ENCODE measurements at places on chromosomes 1 and 21.

GRCh38 chr1:161791904-161792655 is 26.0 kb downstream of the ATF6 start:
- DNase-seq, result no peak

- no peak for DNase-seq
These were observed 23.6 kb downstream of the COA6 start for GRCh38 chr1:234396871-234397270.

GRCh38 chr1:242530761-242531160 is 6.3 kb upstream of the PLD5 start:
- no peak for DNase-seq

DNA sequence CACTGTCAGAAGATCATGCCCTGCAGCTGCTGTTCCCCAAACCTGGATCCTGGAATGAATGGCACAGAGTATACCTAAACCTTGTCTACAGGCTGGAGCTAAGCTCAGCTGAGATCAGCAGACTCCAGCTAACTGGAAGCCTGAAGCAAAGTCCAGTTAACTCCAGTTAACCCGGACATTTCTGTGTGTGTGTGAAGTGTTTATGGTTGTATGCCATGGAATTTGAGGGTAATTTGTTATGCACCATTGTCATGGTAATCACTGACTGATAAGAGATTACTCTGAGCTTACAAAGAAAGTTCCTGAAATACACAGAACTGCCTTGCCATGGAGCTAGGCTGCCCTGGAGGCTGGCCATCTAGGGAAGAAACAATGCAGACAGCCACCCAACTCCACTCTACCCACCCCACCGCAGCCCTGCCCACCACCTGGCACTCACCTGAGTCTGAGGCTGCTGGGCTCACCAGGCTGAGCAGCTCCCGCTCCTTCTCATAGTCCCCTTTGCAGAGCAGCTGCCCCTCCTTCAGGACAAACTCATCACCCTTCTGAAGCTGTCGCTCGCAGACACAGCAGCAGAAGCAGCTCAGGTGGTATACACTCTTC is 107.4 kb downstream of the LMX1A start:
- DNase-seq, result no peak

DNA sequence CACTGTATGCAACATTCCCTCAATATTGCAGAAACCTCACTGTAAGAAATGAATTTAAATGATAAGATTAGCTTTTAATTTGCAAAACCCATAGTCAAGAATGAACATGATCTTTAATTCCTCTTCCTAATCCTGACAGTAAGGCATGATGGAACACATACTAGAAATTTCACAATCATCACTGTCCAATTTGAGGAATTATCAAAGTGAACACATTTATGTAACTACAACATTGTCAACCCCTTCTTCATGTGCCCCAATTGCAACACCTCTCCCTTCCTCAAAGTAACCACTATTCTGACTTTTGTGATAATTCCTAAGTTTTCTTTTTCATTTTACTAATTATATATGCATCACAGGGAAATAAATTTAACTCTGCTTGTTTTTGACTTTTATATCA is 103.1 kb downstream of the LHX8 start:
- DNase-seq, result no peak

DNA sequence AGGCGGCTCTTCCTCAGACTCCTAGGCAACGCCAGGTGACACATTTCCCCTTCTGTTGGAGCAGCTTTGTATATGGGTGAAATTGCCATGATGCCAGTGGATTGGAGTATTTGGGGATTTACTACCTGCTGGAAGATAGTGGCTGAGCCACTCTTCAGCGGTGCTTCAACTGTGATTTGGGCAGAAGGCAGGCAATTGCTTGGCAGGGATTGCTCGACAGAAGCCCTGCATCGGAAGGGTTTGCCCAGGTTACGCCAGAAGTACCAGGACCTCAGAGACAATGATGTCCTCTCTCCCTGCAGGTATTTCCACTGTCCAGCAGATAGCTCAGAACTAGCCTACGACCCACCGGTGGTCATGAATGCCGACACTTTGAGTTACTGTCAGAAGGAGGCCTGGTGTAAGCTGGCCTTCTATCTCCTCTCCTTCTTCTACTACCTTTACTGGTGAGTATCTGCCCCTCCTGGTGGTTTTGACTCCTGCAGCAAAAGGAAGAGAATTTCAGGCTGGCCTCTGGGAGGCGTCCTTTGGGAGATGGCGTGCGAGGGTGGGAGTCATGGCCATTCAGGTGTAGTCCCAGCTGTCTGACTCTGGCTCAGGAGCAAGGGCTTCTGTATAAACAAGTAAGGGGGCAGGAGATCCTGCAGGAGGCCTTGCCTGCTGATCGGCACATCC is 118.3 kb downstream of the CNIH3 start:
- DNase-seq, result no peak

GRCh38 chr1:157315544-157315943 is 177.3 kb upstream of the ETV3 start:
- DNase-seq, result no peak

DNA sequence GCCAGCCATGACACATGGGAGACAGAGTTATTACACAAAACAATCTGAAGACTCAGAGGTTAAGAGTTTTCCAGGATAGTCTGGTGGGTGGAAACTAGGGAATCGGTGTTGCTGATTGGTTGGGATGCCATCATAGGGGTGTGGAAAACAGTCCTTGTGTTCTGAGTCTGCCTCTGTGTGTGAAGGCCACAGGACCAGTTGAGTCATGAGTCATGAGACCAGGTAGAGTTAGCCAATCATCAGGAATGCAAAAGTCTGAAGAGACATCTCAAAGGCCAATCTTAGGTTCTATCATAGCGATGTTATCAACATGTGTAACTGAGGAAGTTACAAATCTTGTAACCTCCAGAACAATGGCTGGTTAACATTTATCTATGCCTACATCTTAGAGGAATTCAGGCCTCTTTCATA is 49.7 kb upstream of the NEK7 start:
- no peak for DNase-seq
